Activated CD8-positive, alpha-beta memory T cell treated with anti-CD3 and anti-CD28 coated beads, Interleukin-2, amount 10 ng/mL, durations not matched to agents 7 days and 5 days (primary cell): ENCODE measurements at places on chromosomes 13 and 19.
A peak's percentile ranks its signal among the peaks of the same experiment; 100 is the strongest.

GRCh38 chr13:36428086-36428485 lies 4.2 kb upstream of the CCNA1 start:
- no peak for DNase-seq

DNA sequence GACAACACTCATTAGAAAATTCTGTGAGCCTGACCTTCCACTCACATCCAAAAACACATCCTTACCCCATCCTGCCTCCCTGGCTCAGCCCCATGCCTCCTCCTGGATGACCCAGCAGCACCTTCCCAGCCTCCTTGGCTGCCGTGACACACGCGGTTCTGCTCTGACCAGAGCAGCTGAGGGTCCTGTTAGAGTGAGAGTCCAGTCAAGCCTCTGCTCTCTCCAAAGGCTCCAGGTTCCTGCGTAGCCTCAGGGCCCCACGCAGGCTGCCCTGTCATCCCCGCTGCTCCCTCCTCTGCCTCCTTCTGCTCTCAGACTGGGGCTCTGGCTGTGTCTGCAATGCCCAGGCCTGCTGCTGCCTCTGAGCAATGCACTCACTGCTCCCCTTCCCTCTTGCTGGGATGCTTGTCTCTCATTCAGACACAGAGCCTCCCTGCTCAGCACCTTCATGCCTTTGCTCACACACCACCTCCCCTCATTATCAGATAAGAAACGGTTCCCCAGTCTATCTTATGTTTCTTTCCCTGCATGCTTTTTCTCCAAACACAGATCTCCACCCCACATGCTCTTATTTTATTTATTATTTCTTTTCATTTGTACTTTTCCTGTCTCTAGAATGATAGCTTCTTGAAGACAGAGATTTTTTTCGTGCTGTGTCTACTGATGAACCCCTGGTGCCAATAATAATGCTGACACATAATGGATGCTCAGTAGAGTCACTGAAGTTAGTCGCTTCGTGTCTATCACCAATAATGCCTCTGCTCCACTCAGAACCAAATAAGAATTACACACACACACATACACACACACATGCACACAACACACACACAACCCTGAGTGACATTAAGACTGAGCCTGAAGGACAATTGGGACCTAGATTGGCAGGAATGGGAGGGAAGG lies 10.2 kb upstream of the SIGLEC6 start:
- no peak for DNase-seq

DNA sequence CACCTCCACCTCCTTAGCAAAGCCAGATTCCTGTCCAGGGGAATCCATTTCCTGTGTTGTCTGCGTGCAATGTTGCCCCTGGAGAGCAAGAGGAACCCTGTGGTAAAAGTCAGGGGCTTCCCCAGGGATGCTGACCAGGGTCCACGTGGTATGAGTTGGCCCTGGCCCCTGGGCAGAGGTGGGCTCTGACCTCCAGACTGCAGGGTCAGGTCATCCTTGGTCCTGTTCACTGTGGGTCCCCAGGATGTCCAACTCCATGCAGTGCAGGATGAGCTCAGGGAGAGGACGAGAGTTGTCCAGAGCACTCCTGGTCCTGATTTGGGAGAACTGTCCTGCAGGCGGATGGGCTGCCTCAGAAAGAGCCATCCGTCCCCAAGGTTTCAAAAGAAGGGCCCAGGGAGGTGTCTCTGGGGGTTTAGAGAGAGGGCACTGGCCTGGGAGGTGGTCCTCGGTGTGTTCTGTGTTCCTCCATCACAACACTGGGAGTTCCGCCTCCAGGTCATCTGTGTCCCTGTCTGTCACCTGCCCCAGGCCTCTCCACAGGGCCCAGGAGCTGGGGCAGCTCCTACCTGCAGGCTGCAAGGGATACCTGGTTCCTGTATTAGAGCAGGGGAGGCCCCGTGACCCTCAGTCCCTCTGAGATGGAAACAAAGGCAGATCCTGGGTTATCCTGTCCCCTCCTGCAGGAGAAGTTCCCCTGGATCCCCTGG lies 1.2 kb upstream of the CEACAM4 start:
- no peak for DNase-seq

GRCh38 chr13:91216928-91217700 lies 130.4 kb upstream of the MIR17HG start:
- no peak for DNase-seq

- DNase-seq: no peak
Measured at GRCh38 chr19:7099597-7099921, 30.1 kb downstream of the ZNF557 start.

DNA sequence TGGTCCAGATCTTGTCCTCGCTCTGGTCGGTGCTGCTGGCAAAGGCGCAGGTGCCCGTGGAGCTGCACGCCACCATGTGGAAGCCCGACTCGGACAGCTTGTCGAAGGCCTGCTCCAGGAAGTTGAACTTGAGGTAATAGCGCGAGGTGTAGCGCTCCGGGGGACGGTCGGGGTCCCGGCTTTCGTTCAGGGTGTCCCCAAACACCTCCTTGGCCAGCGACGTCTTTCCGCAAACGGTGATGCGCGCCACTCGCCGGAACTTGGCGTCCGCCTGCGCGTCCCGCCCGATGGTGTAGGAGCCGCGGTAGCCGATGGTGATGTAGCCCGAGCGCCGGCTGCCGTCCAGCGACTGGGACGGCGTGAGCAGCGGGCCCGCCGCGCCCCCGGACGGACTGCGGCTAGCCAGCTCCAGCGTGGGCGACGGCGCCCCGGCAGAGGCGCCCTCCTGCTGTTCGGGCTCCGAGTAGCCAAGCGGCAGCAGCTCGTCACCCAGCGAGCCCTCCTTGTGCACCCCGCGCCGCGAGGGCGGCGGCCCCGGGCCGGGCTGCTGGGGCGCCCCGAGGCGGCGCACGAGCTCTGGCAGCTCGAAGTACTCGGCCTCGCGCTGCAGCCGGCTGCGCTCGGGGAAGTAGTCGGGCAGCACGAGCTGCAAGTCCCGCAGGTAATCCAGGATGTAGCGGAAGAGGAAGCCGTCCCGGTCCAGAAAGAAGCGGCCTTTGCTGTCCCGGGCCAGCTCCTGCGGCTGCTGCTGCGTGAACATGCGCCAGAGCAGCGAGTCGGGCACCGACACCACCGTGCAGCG lies 801 bp downstream of the KCTD12 start:
- DNase-seq: peak; percentile 65

GRCh38 chr19:944663-945241 lies 18.9 kb downstream of the ARID3A start:
- DNase-seq: no peak

- no peak for DNase-seq
Measured at GRCh38 chr19:50703915-50704796, 15.4 kb downstream of the SHANK1 start.

- DNase-seq: peak; percentile 42
Measured at GRCh38 chr13:44768775-44769581, 192.8 kb upstream of the TSC22D1 start.

GRCh38 chr13:49428041-49428763 lies 15.7 kb downstream of the CAB39L start:
- DNase-seq: no peak

- DNase-seq: no peak
Measured at GRCh38 chr19:33207040-33207620, 13.0 kb downstream of the LRP3 start.

- no peak for DNase-seq
Measured at GRCh38 chr19:7440188-7440975, 48.5 kb downstream of the PEX11G start.

DNA sequence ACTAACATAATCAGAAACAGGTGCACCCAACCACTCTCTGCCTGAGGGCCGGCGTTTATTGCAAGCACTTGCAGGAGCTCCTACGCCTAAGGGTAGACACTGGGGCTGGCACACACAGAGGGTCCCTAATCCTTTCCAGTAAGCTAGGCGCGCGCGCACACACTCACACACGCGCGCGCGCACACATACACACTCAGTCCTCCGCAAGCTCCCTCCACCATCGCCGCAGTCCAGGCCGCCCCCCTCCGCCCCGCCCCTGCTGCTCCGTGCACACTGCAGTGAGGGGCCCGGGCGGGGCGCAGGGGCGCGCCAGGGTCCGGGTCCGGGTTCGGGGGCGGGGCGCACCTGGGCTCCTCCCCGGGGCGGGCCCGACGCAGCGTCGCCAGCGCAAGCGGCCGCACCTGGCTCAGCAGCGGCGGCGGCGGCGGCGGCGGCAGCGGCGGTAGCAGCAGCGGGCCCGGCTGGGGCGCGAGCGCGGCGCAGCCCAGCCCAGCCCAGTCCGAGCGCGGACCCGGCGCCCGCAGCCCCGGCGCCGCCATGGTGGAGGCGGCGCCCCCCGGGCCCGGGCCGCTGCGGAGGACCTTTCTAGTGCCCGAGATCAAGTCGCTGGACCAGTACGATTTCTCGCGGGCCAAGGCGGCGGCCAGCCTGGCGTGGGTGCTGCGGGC lies at the start of gene CAMSAP3:
TSS of gene CAMSAP3 (plus strand) at position 398 of the 668 bp plus-strand sequence. CDS start at position 538, 140 bp downstream.
- DNase-seq: peak; percentile 44

GRCh38 chr19:35266520-35267352 lies 2.0 kb upstream of the USF2 start:
- DNase-seq: no peak

DNA sequence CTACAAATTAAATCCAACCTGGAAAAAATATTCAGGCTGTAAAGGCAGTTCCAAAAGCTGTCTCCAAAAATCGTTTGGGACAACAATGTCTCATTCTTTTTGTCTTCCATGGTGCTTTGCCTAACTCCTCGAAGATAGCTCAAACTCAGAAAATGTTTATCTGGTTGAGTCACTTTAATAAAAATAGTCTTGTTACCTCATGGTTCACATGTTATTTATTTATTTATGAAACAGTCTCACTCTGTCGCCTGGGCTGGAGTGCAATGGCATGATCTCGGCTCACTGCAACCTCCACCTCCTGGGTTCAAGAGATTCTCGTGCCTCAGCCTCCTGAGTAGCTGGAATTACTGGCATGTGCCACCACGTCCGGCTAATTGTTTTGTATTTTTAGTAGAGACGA lies 4.9 kb upstream of the BRD4 start:
- DNase-seq: no peak

- no peak for DNase-seq
Measured at GRCh38 chr19:42114412-42114811, 17.8 kb downstream of the POU2F2 start.

- DNase-seq: no peak
Measured at GRCh38 chr19:1360818-1361461, 22.8 kb upstream of the NDUFS7 start.

GRCh38 chr19:15449620-15450527 lies at the start of gene WIZ:
WIZ (minus strand) TSS chr19:15449956; CDS start chr19:15448307, 1,649 bp downstream.
- DNase-seq: peak; percentile 87
